ENCODE measurements at places on chromosomes 2 and 18.

DNA sequence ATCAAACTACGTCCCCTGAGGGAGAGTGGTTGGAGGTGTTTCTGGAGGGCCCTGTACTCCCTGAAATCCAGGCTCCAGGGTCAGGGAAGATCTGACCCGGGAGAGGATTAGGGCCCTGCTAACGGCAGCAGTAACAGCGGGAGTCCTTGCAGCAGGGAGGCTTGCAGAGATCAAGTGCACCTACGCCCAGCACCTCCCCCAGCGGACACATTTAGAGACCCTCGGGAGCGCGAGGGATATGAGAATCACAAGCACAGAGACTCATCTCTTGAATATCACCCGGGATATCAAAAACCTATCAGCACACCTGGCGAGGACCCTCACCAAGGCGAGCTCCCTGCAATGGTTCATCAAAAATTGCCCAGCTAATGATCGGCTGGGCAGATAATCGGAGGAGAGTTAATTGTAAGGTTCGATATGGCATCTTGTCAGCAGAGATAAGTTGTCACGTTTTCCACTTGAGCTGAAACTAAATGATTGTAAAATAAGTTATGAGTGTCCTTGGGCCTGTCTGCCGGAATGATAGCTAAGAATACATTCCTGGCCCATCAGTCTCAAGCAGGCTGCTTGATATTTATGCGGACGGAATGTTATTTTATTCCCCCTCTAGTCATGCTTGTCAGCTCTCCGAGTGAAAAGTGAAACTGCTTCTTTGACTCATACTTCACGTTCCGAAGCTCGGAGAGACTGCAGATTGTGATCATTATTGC, 209.8 kb downstream of the GBX2 start:
- DNase-seq = no peak

DNA sequence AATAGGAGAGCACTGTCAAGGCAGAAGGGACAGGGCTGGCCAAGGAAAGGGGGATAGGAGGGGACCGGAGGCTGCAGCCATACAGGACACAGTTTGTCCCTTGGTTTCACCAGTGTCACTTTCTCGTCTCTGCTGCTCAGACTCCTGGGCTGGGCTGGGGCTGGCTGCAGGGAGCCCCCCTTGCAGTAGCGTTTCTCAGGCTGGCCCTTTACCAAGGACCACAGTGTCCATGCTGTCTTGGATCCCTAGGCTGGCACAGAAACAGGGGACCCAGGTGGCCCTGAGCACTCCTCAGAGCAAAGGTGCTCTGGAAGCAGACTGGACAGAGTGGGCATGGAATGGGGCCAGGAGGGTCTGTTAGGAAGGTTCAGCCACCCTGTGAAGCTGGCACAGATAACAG, 34.8 kb downstream of the ATOH8 start:
- DNase-seq = no peak

DNA sequence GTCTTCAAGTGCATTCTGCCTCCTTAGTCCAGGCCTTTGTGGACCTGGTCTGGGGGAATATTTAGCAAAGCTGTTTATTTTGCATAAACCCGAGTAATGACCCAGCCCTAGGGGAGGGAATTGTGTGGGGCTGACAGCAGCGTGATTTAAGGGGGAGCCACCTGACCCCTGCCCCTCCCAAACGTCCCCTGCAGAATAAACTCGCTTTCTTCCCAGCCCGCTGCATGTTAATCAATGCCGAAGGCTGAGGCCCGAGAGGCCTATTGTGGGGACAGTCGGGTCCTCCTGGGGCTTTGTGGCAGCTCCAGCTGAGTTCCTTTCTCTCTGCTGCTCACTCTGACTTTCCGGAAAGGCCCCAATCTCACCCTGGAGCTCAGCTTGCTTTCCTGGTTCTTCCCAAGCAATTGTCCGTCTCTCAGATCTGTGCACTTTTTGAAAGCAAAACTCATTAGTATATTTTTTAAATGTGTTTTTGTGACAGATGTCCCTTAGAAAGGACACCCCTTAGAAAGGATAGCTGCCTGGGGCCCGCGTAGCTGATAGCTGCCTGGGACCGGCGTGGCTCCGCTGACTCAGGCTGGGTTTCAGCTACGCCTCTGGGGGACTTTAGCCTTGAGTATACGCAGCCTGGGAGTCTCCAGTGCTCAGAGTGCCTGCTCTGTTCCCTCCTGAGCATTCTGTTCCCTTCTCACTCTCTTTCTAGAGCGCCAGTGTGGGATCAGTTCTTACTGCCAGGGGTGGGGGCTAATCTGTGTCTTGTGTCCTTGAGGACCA, 158.3 kb downstream of the GLI2 start:
- DNase-seq = no peak

- no peak for DNase-seq
These were observed 207.4 kb upstream of the TWIST2 start for GRCh38 chr2:238640486-238640885.
